ENCODE measurements at places on chromosomes 1 and 21.

DNA sequence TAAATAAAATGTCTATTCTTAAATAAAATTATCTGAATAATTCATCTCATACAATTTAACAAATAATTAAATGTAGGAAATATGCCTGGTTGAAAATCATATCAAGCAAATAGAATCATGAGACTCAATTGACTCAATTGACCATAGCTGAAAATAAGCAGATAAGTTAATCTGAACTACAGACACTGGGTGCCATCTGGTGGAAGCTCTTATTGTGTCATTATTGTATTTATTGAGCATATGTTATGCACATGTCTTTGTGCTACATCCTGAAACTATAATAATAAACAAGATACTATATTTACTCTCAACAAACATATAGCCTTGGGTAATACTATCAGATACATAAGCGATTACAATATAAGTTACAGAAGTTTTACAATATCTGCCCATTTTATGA is 41.0 kb downstream of the BRINP3 start:
- DNase-seq: peak; percentile 17

GRCh38 chr1:17369466-17369865 is 2.5 kb upstream of the PADI6 start:
- peak; percentile 38 for DNase-seq

GRCh38 chr1:30411206-30411605 is 312.2 kb downstream of the MATN1 start:
- DNase-seq: no peak

GRCh38 chr1:91952187-91952586 is 3.0 kb downstream of the BRDT start:
- no peak for DNase-seq

DNA sequence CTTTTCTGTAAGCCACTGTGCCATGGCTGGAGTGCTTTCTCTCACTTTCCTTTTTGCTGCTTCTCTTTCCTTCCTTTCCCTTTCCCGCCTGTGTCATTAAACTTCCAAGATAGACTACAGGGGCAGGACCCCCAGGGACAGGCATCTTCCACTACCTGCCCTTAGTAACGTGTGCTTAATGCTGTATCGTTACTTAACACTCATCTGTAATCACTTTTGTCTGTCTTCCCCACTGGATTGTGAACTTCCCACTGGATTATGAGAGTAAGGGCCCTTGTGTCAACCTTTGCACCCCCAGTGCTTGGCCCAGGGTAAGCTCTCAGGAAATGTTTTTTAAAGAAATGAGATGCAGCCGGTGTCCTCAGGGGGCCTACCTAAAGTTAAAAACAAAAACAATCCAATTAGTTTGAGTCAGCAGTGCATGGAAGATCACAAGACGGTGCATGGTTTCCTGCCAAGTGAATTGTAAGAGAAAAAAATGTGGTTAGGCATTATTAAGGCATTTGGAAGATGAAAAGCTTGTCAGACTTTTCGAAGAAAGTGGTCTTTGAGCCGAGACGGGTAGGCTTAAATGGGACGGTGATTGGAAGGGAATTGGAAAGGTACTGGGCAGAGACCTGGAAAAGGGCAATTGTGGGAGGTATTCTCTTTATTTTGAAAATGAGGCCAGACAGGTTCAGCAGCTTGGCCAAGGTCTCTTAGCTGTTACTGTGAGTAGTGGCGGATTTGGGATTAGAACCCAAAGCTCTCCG is 958 bp downstream of the LYPLAL1 start:
- DNase-seq: peak; percentile 50

- DNase-seq: no peak
Measured at GRCh38 chr21:45485686-45486442, 56.4 kb downstream of the SLC19A1 start.

- DNase-seq: no peak
Measured at GRCh38 chr1:230016159-230016558, 50.9 kb upstream of the GALNT2 start.

DNA sequence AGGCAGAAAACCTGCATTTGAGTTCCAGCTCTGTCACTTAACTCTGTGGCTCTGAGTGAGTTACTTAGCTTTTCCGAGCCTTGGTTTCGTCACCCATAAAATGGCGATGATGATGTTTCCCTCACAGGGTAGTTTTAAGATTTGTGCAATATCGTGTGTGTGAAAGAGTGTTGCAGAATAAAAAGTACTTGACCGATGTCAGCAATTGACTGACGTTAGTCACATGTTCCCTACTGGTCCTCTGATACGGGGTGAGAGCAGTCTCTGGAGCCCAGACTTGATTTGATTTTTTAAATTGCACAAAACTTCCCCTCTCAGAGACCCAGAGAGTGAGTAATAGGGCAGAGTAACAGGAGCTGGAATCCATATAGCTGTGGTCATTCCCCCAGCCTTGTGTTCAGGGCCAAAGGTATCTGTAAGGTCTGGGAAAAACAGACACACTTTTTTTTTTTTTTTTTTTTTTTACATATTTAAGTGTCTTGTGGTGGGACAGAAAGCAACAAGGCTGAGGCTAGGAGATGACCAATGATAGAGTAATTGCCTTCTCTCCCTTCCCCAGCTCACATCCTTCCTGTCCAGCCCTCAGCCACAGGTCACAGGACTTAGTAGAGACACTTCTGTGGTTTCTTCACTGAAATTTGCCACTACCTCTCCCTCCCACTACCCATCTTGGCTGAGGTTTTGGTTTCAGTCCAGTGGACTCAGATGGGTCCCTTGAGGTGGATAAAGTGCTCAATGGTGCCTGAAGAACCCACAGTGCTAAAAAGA is 2.0 kb downstream of the FCER1G start:
- DNase-seq: no peak

- no peak for DNase-seq
Measured at GRCh38 chr1:193229136-193229535, 42.7 kb upstream of the B3GALT2 start.

DNA sequence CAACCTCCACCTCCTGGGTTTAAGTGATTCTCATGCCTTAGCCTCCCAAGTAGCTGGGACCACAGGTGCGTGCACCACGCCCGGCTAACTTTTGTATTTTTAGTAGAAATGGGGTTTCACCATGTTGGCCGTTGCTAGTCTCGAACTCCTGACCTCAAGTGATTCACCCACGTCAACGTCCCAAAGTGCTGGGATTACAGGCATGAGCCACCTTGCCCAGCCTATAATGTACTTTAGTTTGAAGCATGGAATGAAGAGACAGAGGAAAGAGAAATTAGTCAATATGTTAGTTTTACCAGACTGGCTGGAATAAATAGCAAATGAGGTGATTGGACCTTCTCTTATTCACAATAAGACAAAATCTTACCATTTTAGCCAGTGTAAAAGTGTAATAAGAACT is 89.0 kb downstream of the GTF2B start:
- DNase-seq: no peak

DNA sequence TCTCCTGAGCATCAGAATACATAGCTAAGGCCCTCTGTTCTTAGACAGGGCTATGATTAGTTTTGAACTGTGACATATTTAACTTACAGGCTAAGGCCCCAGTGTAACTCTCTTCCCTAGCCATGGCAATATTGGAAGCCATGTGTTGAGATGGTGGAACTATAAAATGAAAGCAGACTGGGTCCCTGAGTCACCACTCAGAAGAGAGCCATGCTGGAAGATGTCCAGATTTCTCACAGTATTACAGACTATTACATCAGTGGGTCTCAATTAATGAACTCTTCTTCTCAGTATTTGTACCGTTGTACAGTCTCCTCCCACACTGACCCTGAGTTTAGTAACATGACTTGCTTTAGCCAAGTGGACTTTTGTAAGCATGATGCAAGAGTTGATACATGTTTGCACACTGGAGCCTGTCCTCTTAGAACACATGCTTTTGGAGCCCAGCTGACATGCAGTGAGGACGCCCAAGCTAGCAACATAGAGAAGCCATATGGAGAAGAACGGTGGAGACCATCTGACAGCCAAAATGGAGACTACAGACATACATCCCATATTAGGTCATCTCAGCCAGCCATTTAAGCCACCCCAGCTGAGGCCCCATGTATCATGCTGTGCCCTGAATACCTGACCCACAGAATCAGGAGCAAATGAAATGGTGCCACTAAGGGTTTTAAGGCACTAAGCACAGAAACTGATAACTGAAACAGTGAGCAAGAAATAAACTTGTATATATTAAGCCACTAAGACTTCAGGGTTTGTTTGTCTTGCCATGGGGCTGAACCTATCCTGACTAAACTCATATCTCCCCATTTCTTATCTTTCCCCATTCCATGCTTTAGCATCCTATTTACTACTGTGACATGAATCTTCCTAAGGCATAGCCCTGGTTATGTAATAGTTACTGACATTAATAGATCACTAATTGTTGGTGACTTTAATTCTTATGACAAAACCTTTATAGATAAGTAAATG is 24.4 kb downstream of the TBX15 start:
- DNase-seq: no peak

DNA sequence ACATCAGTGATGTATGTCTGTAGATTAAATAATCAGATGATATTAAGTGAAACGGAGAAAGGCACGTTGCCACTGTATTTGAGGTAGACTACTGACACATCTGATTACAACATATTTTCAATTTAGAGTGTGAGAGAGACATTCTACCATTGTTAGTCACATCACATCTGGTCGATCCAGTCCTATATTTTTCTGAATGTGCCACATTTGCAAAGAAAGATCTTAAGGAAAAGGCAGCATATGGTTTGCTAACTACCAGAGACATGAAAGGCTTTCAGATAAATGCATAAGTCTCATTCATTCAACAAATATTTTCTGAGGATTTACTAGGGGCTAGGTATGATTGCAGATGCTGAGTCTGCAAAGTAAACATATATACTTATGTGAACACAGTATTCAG is 114.3 kb upstream of the RUNX1 start:
- no peak for DNase-seq

- no peak for DNase-seq
Measured at GRCh38 chr1:110187139-110187890, 22.8 kb upstream of the KCNC4 start.

Measured in HS-27A (cell line).